ENCODE measurements at places on chromosomes 12 and 14.

- DNase-seq = no peak
Measured at GRCh38 chr12:101927999-101928398, 50.6 kb downstream of the DRAM1 start.

GRCh38 chr14:81990312-81990761 is 456.7 kb upstream of the SEL1L start:
- DNase-seq = no peak

- no peak for DNase-seq
Measured at GRCh38 chr14:78933948-78934524, 763.9 kb downstream of the NRXN3 start.

- DNase-seq = no peak
Measured at GRCh38 chr14:92540472-92541048, 27.0 kb downstream of the RIN3 start.

- no peak for DNase-seq
Measured at GRCh38 chr12:60394665-60395064, 798.8 kb downstream of the SLC16A7 start.

GRCh38 chr12:128660532-128661225 is 163.1 kb downstream of the SLC15A4 start:
- DNase-seq = no peak

DNA sequence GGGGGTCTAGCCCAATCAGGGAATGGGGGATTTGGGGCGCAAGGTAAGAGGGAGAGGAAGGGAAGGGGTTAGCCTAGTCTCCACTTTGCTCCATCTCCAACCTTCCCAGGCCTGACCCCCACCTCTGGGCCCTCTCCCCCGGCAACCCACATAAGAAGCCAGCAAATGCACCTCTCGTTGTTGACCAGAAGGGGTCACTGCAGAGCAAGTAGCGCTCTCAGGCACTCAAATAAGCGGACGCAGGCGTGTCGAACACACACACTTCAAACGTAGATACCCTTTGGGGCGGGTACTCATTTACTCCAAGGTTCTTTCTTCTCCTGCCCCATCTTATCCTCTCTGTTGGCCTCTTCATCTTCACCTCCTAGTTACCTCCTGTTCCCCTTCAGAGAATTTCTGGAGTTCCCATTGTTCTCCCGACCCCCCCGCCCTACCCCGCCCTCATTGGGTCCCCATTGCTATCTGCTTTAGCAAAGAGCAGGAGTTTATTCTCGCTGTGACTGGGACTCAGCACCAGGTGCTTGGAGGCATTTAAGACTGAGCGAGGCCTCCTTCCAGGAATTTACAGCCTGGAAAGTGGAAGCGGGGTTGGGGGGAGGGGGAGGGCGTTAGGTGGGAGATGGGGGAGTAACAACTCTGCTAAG is 1.5 kb upstream of the SRRM4 start:
- DNase-seq = no peak

- DNase-seq = no peak
Measured at GRCh38 chr12:62806244-62806836, 128.6 kb downstream of the PPM1H start.

- DNase-seq = no peak
Measured at GRCh38 chr12:91100906-91101305, 10.4 kb downstream of the LUM start.

GRCh38 chr14:78946949-78947348 is 776.8 kb downstream of the NRXN3 start:
- no peak for DNase-seq

DNA sequence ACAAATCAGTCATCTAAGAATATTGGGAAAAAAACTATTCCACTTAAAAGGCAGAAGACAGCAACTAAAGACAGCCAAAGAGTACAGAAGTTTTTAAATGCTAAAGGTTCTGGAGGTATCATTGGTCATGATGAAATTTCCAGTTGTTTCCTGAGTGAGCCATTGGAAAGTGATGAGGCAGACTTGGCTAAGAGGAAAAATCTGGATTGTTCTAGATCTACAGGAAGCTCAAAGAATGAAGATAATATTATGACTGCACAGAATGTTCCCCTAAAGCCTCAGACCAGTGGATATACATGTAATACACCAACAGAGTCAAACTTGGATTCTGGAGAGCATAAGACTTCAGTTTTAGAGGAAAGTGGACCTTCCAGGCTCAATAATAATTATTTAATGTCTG is 22.8 kb downstream of the GALNT4 start:
- no peak for DNase-seq

DNA sequence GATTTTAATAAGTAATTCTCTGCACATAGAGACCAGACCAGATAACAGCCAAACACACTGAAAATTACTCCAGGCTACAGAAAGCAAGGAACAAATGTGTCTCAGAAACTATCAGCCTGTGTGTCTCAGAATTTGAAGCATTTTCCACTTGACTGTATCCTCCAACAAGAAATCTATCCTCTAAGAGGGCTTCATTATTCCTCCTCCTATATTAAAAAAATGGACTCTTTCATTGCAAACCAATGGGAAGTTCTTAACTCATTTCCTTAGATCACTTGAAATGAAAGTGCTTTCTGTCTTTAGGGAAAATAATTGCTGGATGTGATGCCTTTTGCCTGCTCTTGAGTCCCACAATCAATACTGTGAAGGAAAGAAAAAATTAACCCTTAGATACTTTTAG is 2.3 kb downstream of the ST8SIA1 start:
- no peak for DNase-seq

- no peak for DNase-seq
Measured at GRCh38 chr14:50946234-50946935, 2.1 kb upstream of the PYGL start.

DNA sequence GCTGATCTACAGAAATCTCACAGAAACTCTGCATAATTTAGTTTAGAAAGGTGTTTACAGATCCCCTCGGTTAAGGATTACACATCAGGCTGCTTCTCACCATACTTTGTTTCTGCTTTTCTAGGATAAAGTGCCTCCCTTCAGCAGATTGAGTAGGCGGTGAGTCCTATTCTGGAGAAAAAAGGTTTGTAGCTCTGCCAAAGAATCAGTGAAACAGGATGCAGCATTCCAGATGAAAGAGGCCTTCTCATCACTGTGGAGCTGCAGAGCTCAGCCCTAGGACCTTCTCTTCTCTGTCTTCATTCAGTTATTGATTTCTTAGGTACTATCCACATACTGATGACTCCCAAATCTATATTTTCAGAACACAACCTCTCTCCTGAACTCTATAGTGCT is 155.5 kb upstream of the KRR1 start:
- no peak for DNase-seq

GRCh38 chr12:92503971-92504593 is 198.7 kb upstream of the PLEKHG7 start:
- DNase-seq = no peak

- no peak for DNase-seq
Measured at GRCh38 chr12:7144414-7145120, 14.4 kb downstream of the CLSTN3 start.

DNA sequence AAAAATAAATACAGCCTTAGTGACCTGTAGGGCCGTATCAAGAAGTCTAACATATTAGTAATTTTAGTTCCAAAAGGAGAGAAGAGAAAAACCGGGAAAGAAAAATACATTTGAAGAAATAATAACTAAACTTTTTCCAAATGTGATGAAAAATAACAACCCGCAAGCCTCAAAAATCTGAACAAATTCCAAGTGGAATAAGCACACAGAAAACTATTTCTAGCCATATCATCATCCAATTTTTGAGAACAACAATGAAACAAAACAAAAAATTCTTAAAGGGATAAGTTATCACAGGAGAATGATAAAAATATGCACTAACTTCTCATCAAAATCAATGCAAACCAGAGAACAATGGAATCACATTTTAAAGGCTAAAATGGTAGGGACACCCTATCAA is 198.1 kb upstream of the PLXNC1 start:
- DNase-seq = no peak

GRCh38 chr14:90153429-90153828 is 91.6 kb downstream of the KCNK13 start:
- no peak for DNase-seq

DNA sequence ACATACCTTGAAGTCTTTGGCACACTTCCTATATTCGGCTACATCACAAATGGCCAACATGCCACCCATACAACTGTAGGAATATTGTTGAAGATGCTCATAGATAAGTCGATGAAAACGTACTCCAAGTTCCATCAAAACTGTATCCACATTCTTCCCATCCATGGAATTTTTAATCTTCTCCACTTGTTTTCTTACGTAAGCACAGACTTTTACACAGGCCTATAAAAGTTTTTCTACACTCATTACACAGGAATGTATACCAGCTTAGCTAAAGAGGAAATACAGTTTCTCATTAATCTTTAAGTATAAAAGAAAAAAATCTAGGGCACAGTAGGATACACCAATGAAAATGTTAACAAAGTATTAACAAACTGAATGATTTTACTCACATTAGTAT is 59.1 kb downstream of the EXOC5 start:
- no peak for DNase-seq

DNA sequence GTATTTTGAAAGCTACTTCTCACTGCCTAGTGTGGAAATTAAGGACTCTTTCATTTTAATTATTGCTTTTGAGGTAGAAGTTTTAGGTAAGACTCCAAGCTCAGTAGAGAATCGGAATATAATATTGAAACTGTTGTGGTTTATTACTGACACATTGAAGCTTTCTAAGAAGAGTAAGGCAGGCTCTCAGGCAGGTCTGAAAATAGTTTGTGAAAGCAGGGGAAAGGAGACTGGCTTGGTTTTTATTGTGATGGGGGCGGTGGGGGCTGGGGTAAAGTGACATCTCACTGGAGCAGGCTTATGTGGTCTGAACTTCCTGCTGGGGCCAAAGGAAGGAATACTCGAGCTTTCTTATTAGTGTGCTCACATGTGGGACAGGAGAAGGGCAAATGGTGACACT is 79.5 kb downstream of the OTOGL start:
- no peak for DNase-seq

DNA sequence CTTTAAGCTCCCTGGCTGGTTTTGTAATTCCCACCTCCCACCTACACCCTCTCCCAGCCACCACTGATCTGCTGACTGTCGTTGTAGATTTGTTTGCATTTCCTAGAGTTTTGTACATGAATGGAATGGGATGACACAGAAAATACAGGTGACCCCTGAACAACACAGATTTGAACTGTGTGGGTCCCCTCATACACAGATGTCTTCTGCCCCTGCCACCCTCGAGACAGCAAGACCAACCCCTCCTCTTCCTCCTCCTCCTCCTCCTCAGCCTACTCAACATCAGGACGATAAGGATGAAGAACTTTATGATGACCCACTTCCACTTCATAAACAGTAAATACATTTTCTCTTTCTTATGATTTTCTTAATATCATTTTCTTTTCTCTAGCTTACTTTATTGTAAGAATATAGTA is 28.8 kb downstream of the SYNE3 start:
- DNase-seq = no peak

DNA sequence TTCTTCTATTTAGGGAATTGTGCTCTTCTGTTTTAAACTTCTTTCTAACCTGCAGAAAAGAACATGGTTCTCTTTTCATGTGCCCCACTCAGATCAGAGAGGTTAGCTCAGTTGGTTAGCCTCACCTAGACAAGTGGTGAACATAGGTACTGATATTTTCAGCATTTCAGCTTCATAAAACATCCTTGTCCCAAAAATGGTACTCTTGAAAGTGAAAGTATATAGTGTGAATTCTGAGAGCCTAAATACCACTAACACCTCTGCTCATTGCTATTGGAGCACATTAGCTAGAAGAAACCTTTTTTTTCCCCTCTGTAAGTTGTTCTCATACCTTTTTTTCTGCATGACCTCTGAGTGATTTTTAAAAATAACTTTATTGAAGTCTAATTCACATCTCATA is 17.6 kb downstream of the UBE3B start:
- no peak for DNase-seq

- DNase-seq = no peak
Measured at GRCh38 chr14:35332517-35333263, 40.5 kb downstream of the PSMA6 start.

GRCh38 chr12:64824500-64825142 is at the start of gene TBC1D30:
TSS of gene TBC1D30 (plus strand) at chr12:64824647. CDS start at chr12:64824880, 233 bp downstream.
- no peak for DNase-seq

GRCh38 chr12:25816637-25817036 is 141.8 kb upstream of the RASSF8 start:
- no peak for DNase-seq

DNA sequence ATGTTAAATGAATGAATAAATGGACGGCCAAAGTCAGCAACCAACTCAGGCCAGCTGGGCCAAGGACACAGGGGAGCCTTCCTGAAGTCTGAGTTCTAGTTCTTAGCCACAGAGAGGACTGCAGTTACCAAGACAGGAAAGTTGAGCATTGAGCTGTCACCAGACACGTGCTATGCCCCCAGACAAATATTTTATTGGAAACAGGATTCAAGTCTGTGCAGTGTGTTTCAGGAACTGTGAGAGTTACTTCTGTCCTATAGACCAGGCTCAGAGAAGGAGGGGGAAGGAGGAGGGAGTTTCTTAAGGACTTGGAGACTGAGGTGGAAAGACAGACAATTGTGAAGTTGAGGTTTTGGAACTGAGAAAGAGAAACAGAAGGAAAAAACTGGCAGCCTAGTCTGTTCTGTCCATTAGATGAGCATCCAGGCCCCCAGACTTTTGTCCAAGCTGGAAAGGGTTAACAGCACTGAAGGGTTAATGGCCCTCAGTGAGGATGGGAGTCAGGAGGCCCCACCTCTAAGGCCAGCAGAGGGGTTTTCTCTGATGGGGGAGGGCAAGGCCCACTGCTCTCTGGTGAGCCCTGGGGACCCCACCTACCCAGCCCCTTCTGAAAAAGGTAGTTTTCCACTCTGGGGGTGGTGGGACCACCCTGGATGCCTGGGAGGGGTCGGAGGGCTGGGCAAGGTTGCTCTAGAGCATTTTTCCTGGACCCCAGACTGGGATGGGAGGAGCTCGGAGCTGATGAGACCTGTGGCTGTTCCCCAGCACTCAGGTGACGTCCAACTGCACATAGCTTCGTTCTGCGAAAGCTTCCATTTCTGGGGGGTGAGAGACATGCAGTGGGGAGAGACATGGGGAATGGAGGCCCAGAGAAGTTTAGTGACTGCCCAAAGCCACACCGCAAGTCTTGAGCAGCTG is 6.9 kb upstream of the CMKLR1 start:
- DNase-seq = no peak

- no peak for DNase-seq
Measured at GRCh38 chr14:78157494-78158437, 12.4 kb upstream of the NRXN3 start.

- no peak for DNase-seq
Measured at GRCh38 chr12:22437031-22437806, 102.7 kb upstream of the ST8SIA1 start.

- DNase-seq = no peak
Measured at GRCh38 chr14:20413744-20414082, 412 bp upstream of the TEP1 start.

DNA sequence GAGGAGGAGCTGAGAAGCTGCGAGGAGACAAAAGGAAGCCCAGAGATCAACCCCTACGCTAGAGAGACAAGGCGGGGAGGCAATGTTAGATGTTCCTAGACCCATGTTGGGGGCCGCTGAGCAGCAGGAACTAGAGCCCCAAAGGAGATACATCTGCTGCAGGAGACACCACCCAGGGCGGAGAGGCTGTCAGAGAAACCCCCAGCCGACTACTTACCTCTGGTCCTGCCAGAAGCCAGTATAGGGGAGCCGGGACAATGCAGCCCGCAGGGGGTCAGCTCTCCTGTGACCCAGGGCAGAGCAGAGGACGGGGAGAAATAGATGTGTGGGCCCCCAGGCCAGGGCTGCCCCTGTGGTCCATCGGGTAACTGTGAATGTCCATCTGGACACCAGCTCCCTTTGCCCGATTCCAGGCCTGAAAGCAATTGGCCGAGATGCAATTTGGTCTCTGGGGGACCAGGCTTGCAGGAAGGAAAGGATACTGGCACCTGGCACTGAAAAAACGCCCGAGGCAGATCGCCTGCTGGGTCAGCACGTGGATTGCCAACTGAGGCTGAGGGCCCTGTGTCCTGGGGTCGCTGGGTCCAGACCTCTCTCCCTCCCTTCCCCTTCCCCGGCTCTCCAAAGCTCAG is 34.9 kb downstream of the SYNE3 start:
- no peak for DNase-seq
